HS-27A (cell line): ENCODE measurements at places on chromosomes 11 and 22.

GRCh38 chr11:20070459-20070858 is 89.8 kb downstream of the DBX1 start:
- DNase-seq: no peak

- no peak for DNase-seq
Observed at GRCh38 chr22:20867179-20868024, 8.6 kb downstream of the SNAP29 start.

DNA sequence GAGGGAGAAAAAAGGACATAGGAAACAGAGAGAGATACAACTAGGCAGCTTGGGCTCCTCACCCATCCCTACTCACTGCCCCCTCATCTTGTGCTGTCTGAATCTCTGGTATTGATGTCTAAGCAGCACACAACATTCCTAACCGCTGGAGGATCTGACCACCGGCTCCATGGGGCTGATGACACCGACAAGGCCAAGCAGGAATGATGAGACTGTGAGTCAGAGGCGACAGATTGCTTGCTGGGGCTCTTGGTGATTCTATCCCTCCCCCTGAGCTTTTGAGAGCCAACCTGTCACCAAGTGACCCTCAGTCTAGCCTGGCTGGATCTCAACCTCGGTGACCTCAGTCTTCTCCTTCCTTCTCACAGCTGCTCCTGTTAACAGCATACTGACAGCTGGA is 13.8 kb downstream of the PAMR1 start:
- DNase-seq: peak; percentile 52

DNA sequence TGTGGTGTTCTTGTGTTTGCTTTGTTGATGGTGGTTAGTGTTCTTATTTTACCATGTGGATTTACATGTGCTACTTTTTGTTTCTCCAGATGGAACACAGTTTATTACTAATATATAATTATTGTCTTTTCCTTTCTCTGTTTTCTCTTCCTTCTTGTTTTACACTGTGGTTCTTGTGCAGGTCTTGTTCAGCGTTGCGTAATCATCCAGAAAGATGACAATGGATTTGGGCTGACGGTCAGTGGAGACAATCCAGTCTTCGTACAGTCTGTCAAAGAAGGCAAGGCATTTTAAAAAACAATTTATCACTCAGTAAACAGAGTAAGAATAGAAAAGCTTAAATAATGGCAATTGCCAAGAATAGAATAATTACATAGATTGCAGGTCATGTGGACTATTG is 84.4 kb downstream of the ARHGEF12 start:
- DNase-seq: no peak

DNA sequence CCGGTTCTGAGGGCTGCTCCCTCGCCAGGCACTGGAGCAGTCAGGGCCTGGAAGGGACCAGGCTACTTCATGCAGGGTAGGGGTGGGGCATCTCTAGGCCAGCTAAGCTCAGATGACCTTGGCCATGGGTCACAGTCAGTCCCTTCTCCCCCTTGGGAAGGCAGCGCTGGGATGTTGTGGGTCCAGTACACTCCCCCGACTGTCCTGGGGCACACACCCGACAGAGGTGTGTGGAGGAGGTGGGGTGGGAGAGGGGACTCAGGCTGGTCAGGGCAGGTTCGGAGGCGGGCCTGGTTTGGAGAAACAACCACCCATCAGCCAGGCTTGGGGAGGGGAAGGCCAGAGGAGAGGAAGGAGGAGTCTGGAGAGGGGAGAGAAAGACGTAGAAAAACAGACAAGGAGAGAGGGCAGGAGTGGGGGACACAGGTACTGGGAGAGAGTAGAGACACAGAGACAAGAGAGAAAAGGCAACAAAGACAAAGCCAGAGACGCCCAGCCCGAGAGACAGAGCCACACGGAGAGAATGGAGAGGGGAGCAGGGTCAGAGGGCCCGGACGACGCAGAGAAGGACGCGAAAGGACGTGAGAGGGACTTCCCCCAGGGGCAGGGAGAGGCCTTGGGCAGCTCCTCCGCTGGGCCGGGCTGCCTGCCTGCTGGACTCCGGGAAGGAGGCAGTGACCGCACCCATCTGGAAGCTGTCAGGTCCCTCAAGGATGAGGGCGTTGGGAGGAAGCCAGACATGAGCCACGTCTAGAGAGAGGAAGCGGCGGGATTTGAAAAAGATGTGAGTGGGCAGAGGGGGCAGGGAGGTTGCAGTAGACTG is 30.6 kb upstream of the TSKU start:
- no peak for DNase-seq

GRCh38 chr11:111047374-111047773 is 198.2 kb upstream of the POU2AF2 start:
- DNase-seq: no peak

GRCh38 chr11:10597877-10598351 is 29.4 kb upstream of the LYVE1 start:
- DNase-seq: no peak

DNA sequence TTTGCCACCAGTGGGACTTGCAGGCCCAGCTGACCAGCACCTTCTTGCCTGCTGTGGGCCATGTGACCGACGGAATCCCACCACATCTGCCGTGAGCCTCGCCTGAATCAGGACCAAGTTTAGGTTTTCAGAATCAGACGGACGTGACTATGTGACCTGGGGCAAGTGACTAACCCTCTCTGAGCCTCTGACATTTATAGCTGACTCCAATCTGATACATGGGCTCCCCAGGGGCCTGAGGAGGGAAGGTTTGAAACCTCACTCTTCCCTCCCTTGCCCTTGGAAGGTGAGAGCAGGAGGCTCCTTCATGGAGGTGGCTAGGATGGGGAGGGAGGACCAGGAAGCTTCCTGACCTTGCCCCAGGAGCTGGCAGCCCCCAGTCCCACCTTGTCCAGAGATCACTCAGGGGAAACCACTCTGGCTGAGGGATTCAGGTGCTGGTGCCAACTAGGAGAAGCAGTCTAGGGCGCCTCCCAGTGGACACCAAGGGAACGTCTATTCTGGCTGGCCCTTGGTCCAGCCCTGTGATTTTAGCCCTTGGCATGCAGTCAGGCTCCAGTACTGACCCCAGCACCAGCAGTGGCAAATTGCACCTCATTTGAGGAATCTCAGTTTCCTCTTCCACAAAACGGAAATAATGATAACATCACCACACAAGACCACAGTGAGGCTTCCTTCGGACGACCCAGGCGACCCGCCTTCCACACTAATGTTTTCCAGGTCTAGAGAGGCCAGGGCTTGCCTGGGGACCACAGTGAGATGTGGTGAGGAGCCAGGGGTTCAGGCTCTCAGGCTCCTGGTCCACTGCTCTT is 47.2 kb upstream of the SYT7 start:
- DNase-seq: peak; percentile 31

DNA sequence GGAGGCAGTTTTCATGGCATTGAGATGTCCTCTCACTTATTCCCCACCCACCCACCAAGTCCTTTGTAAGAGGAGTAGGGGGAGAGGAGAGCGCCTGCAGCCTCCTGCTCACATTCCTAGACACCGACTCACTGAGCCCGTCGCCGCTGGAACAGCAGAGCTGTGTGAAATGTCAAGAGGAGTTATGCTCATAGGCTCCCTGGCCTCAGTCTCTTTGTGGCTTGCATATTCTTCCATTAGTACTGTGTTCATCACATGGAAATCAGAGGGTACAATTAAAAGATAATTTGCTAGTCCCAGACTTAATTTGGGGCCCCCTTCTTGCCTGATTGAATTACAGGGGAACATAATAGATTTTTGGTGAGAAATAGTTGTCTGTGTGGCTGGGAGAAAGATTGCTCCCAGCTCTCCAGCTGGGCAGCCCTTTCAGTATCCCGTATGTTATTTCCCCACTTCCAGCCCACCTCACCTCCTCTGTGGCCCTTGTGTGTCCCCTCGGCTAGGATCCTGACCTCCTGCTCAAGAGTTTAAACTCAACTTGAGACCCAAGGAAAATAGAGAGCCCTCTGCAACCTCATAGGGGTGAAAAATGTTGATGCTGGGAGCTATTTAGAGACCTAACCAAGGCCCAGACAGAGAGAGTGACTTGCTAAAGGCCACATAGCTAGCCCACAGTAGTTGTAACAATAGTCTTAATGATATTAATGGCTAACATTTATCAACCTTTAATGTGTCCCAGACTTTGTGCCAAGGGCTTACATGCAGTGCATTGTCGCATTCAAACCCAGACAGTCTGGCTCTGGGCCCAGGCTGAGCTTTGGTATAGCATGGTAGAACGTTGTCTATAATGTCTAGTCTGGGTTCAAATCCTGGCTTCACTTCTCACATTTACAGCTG is 32.2 kb downstream of the LIMK2 start:
- DNase-seq: peak; percentile 51

GRCh38 chr11:133271871-133272776 is 260.2 kb downstream of the OPCML start:
- DNase-seq: no peak

- DNase-seq: no peak
Observed at GRCh38 chr22:47133061-47133969, 370.9 kb downstream of the TBC1D22A start.

DNA sequence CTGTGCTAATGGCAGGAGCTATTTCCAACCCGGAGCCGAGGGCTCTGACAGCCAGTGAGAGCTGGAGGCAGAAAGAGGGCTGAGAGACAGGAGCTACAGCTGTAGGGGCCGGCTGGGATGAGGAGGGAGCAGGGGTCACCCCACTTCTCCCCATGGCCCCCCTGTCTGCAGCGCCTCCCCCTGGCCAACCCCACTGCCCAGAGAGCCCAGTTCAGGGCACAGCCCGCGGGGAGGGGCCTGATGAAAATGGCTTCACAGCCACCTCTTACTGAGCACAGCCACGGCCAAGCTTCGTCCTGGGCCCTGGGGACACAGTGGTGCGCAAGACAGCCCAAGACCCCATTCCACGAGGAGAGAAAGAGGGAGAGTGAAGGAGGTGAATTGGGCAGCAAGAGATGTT is 27.9 kb downstream of the RPL3 start:
- no peak for DNase-seq

GRCh38 chr11:122025757-122026156 is 90.3 kb downstream of the BLID start:
- DNase-seq: no peak

DNA sequence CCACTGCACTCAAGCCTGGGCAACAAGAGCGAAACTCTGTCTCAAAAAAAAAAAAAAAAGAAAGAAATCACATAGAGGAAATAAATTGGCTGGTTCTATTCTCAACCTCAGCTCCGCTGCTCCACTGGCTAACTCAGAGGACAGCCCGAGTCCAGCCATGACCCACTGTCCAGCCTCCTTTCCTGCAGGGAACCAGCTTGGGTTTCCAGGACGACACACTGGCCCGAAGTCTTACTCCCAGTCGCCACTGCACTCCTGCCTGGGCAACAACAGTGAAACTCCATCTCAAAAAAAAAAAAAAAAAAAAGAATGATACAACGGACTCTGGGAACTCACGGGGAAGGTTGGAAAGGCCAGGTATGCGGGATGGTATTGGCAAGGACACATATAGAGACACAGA is 31.5 kb downstream of the APOL3 start:
- DNase-seq: no peak

DNA sequence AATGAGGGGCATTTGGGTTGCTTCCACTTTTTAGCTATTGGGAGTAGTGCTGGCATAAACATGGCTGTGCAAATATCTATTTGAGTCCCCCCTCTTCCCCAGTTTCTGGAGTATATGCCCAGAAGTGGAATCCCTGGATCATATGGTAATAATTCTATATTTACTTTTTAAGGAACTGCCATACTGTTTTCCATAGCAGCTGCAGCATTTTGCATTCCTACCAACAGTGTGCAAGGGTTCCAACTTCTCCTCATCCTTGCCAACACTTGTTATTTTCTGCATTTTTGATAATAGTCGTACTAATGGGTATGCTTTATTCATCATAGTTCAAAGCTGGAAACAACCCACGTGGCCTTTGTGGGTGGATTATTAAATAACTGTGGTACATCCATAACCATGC is 883.5 kb downstream of the TBC1D22A start:
- DNase-seq: no peak

DNA sequence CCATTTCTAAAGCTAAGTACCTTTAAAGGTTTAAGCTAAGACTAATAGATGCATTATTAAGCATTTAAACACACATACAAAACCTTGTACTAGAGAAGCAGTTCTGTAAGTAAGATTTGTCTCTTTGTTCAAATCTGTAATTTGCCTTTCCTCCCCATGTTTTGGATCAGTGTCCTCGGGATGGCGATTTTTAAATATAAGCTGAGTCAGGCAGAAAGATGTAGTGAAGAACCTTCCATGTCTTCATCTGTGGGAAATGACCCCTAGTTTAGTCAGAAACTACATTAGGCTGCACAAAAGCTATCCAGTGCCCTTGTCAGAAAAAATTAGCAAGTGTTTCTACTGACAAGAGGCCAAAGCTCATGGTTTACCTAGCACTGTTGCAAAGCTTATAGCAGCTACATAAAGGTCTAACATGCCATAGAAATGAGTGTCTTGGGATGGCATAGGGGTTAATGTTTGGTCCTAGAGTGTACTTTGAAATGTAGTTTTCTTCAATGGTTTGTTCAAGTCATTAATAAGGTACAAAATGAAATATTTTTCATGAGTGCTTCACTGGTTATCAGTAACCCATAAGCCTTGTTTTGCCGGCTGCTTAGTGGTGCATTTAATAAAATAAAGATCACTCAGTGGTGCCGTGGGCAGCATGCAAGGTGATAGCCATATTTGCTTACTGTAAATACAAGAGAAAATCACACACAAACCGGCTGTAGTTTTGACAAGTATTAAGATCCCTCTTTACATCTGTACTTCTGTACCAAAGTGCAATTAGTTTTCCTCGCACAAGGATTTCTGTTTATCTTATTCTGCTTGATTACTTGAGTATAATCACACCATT is 139.8 kb downstream of the ELP4 start:
- DNase-seq: no peak

DNA sequence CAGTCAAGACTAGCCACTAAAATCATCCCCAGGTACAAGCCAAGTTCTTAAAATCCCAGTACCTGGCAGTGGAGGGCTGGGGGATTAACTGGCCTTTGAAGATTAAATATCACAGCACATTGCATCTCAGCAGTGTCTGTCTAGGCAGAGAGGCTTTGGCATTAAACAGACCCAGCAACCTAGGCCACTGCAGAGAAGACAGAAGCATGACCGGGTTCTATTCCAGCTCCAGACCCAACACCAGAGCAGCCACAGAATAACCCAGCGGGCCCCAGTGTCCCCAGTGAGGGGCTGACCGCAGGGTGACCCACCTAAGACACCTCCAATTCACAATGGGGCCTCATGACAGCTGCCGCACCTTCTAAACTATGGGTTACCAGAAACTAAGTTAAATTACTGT is 88.2 kb downstream of the SHANK2 start:
- DNase-seq: no peak
